ENCODE measurements at places on chromosomes 1 and 21.

DNA sequence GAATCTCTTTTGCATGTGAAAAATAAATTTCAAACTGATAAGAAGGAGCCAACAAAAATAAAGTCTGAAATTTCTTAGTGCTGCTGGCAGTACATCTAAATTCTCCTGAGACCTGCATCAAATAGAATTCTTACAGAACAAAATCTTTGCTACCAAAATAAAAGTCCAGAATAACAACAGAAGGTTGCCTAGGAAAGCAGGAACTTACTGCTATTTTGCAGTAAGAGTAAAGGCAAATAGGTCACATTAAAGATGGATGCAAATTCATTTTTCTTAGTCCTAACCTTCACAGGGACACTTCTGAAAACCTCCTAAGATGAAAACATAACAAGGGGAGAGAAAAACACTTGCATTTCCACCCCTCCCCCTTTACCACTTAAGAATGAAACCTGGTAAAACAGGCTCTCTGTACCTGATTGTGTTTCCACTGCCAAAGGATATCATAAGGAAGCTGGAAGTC, 59.0 kb downstream of the RUSC1 start:
- DNase-seq, result peak; percentile 47

GRCh38 chr1:166884971-166885370, 8.9 kb upstream of the TADA1 start:
- no peak for DNase-seq

- peak; percentile 79 for DNase-seq
Measured at GRCh38 chr1:31954607-31955283, 16.6 kb upstream of the PTP4A2 start.

DNA sequence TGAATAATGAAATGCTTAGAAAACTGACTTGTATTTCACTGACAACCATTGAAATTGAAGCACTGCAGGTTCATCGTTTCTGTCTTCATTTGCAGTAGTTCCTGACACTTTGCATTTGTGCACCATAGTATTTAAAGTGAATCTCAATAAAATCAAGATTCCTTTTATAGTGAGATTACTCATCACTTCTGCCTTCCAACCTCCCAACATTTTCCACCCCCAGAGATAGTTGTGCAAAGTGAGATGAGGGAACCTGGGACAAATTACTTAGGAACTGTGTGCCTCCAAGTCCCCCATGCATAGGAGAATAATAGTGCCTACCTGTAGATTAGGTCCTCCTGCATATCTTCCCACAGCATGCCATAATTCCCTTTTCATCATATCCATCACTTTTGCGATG, 114.9 kb upstream of the DPT start:
- DNase-seq, result no peak

GRCh38 chr21:34836933-34837505, 168.2 kb downstream of the CLIC6 start:
- DNase-seq, result no peak

DNA sequence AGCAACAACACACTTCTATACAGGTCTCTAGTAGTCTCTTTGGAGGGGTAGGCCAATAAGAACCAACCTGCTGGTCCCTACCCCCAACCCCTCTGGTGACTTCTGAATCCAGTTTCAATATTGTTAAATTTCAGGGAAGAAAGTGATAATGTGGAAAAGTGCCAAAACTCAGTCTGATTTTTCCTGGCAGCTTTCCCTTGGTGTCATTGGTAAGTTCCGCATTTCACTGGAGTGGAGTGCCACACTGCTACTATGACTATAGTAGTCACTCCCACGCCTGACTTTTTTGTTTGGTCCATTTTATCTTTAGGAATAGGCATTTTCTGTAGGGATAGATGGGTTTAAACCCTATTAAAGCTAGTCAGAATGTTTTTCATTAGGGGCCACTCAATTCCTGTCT, 5.7 kb upstream of the ARID1A start:
- no peak for DNase-seq

DNA sequence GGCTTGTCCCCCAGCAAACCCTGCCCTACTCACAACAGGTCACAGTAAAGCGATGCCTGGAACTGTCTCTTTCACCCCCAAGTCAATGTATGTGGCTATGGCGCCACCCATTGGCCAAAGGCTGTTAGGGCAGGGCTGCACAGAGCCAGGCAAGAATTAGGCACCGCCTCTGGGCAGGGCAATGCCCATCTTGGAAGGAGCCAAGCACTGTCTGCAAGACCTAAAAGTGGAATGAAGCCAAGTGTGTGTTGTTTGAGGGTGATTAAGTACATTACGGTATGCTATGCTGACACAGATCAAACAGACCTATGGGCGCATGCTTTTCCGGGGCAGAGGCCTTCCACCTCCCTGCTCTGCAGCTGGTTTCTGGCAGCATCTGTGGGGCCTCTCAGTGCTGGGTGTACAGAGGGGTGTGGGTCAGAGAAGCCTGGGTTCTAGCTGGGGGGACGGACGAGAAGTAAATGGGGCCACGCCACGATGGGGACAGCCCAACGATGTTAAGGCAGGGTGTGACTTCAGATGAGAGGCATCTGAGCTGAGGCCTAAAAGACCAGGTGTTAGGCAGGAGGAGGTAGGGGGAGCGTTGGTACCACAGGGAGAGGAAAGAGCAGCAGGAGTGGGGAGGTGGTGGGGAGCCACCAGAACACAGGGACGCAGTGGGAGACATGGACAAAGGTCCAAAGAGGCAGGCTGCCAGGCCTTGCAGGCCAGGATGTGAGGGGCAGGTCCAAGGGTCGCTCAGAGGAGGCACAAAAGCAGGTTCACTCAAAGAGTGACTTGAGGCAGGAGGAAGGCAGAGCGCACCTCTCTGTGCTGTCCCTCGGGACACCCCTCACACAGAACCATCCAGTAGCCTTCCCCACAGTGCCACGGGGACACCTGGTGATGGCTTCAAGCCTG, 49.8 kb downstream of the ACOT7 start:
- peak; percentile 93 for DNase-seq

DNA sequence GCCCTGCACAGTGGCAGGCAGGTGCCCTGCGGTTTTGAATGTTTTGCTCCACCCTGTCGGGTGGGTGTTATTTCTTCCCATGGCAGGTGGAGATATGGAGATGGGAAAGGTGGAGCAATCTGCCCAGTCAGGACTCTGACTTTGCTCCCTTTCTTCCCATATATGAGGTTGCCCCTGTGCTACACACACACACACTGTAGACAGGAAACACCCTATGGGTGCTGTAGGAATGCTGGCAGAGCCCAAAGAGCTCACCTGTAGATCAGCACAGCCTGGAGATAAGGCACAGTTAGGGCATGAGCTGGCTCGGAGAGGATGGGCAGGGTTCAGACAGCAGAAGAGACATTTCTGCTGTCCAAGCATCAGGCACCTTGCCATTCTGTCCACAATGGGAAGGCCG, 246.0 kb upstream of the AJAP1 start:
- no peak for DNase-seq

GRCh38 chr21:42539931-42540343, 26.3 kb downstream of the SLC37A1 start:
- DNase-seq, result no peak

DNA sequence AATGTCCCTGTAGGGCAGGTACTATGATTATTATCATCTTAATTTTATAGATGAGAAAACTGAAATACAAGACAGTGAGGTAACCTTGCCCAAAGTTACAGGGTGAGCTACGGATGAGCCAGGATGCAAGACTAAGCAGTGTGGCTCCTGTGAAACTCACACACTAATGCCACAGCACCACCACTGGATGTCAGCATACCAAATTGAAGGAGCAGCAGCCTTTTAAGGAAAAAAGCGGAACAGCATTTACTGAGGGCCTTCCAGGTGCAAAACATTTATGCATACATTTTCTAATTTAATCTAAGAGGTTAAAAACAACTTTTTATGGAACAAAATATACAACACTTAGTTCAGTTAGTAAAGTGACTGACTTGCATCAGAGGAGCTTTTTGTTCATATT, 41.7 kb downstream of the SEC16B start:
- DNase-seq, result no peak

GRCh38 chr1:230858918-230859729, 9.2 kb downstream of the C1orf198 start:
- peak; percentile 94 for DNase-seq

- DNase-seq, result peak; percentile 45
Measured at GRCh38 chr1:158107916-158108315, 72.8 kb upstream of the CD1D start.

DNA sequence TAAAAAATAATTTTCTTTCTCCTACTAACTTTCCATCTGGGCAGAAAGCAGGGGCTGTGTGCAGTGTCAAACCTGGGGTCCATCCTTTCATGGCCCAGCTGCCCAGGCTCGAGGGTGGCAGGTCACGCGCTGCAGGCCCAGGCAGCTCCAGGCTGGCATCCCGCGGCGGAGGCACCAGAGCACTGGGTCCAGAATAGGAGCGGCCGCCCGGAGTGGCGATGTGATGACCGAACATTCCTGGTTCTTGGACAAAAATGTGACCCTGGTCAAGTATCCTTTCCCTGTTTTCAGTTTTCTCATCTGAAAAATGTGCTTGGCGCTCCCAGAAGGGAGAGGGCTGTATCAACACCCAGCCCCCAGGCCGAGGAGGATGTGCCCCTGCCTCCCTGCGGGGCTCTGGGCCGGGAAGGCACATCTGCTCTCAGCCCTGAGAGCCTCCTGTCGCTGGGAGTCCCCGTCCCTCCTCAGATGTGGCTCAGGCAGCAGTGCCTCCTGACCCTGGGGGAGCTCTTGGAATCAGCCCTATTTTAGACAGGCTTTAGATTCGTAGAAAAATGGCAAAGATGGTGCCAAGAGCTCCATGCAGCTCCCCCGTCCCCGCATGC, 29.3 kb downstream of the SLX9 start:
- no peak for DNase-seq

DNA sequence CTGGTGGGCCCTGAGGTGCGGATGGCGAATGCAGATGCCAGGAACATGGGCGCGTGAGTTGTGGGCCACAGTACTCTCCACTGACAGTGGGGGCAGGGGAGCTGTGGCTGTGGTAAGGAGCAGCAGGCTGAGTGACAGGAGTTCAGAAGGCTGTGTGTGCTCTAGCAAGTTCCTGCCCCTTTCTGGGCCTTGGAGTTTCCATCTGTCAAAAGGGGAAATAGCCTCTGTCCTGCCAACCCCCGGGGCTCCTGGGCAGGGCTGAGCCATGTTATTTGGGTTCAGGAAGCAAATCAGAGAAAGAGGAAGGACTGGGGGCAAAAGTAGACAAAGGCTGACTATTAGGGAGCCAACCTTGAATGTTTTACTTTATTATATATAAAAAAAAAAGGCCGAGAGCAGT, 19.5 kb upstream of the MFN2 start:
- no peak for DNase-seq

- no peak for DNase-seq
Measured at GRCh38 chr21:20106368-20106767, 891.8 kb upstream of the NCAM2 start.

- DNase-seq, result no peak
Measured at GRCh38 chr1:232675260-232675659, 45.3 kb upstream of the SIPA1L2 start.

DNA sequence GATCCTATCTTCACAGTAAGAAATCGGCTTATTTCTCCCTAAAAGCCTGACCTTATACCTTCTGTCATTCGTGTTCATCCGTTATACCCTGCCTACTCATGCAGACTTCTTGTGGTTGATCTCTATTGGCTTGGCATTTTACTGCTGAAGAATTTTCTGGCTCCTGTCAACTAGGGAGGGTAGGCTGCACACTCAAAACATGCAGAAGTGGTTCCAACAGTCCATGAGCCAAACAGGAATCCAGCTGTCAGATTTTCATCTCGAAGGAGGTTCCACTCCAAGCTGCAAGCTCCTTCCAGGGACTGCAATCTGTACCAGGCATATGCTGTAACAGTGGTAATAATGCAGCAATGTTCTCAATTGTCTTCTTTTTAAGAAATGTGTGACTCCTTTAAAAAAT, 10.1 kb downstream of the DNAJC11 start:
- no peak for DNase-seq

GRCh38 chr1:43303471-43304313, 2.9 kb downstream of the TIE1 start:
- no peak for DNase-seq

- no peak for DNase-seq
Measured at GRCh38 chr1:198778049-198778448, 139.2 kb downstream of the PTPRC start.

GRCh38 chr1:202275061-202275770, 66.5 kb downstream of the UBE2T start:
- no peak for DNase-seq

- peak; percentile 70 for DNase-seq
Measured at GRCh38 chr21:38307771-38308531, 51.2 kb downstream of the KCNJ15 start.

DNA sequence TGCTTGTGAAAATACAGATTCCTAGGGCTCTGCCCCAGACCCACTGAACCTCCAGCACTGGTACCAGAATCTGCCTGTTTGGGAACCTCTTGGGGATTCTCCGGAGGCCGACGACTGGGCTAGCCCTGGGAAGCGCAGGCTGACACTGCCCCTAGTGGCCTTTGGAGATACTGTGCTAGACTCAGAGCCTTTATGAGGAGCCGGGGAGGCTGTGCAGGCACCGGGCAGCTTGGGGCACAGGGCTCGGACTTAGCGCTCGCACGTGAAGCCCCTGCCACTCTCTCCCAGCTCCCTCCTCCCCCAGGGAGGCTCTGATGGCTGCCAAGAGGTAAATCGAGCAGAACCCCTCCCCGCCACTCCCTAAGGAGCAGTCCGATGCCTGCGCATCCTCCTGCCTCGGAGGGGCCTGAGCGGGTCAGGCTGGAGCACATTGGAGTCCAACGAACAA, 144.6 kb upstream of the TNR start:
- peak; percentile 4 for DNase-seq

GRCh38 chr1:66676613-66677298, 75.5 kb upstream of the DYNLT5 start:
- peak; percentile 55 for DNase-seq

GRCh38 chr21:34793471-34793870, 124.7 kb downstream of the CLIC6 start:
- no peak for DNase-seq

- DNase-seq, result peak; percentile 38
Measured at GRCh38 chr1:18336801-18337200, 143.9 kb upstream of the KLHDC7A start.

GRCh38 chr1:24857507-24858133, 72.5 kb downstream of the RUNX3 start:
- DNase-seq, result no peak

- peak; percentile 14 for DNase-seq
Measured at GRCh38 chr1:226325178-226325577, 16.2 kb upstream of the LIN9 start.

GRCh38 chr1:32247983-32248889, 1.2 kb downstream of the FAM167B start:
- no peak for DNase-seq

DNA sequence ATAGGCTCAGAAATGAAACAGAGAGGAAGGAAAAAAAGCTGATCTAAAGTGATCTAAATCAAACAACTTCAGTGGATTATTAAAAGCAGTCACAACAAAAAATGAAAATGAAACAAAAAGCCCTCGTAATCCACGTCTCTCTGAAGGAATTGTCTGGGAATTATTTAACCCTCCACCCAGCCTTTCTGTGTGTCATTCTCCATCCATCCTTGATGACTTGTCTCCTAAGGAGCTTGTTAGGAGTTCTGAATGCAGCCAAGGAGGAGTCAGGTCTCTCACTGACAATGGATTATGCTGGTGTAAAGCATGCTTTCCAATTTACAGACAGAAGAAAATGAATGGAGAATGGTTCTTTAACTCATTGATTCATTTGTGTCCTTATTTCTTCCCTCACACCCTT, 359.3 kb upstream of the RUNX1 start:
- DNase-seq, result no peak

Measured in Caki2 (cell line).